ENCODE measurements at places on chromosomes 3 and 15. TPM values are rescaled to one million over a fixed set of nuclear protein-coding genes. Genes with fewer than 3 reads are reported as not detected.

Gene CCNB2
- total RNA-seq: 193 TPM

Gene GOLGA8H
- 2.1 TPM for total RNA-seq

Gene CSTA
- total RNA-seq: not detected

Gene SLCO3A1
- 4.3 TPM for total RNA-seq

Gene LSMEM2
- total RNA-seq: not detected

Gene OR5K2
- total RNA-seq: 0.12 TPM

Gene CTXN2
- total RNA-seq: not detected

Gene SATB1
- total RNA-seq: 11.5 TPM

Gene KNG1
- not detected for total RNA-seq

Gene RAD51
- 48.0 TPM for total RNA-seq

Gene IGDCC3
- total RNA-seq: 6.6 TPM

Gene MESP1
- total RNA-seq: not detected

Gene EFHB
- total RNA-seq: 0.61 TPM

Gene TM4SF18
- not detected for total RNA-seq

Gene TBCCD1
- total RNA-seq: 19.3 TPM

Gene CMTM8
- 3.3 TPM for total RNA-seq

Gene CD86
- total RNA-seq: not detected

Gene GRK7
- total RNA-seq: 0.20 TPM

Gene LNP1
- 10.5 TPM for total RNA-seq

Gene HRG
- not detected for total RNA-seq

Gene ST6GAL1
- 2.3 TPM for total RNA-seq

Gene GOLGA8S
- total RNA-seq: not detected

Gene SPINK8
- total RNA-seq: not detected

Gene SNTN
- total RNA-seq: not detected

Gene GATA2
- 19.8 TPM for total RNA-seq

Gene WDR72
- not detected for total RNA-seq

Gene GCNT3
- total RNA-seq: 0.08 TPM

Gene SLC28A2
- not detected for total RNA-seq

Gene AAGAB
- total RNA-seq: 54.8 TPM

All from SJCRH30 (cell line).